COLO829 (cell line): ENCODE measurements at places on chromosomes 1 and 21.

- no peak for DNase-seq
Observed at GRCh38 chr1:4156241-4156973, 256.3 kb upstream of the C1orf174 start.

DNA sequence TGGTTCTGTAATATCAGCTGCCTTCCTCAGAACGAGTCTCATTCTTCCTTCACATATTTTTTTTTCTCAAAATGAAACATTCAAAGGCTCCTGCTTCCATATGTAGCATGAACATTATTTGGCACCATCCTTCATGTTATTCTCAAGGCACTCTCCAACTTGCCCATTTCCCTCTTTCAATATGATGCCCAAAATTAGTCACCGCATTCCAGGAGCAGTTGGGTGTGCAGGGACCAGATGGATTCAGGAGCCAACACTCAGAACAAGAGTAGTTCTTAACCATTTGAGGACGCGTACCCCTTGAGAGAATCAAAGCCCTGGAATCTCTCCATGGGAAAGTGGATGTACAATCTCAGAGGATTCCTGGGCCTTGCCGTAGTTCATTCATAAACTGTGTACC is 50.3 kb downstream of the KCNK1 start:
- no peak for DNase-seq

GRCh38 chr1:3707939-3708328 is 44.3 kb upstream of the CCDC27 start:
- DNase-seq, result no peak

DNA sequence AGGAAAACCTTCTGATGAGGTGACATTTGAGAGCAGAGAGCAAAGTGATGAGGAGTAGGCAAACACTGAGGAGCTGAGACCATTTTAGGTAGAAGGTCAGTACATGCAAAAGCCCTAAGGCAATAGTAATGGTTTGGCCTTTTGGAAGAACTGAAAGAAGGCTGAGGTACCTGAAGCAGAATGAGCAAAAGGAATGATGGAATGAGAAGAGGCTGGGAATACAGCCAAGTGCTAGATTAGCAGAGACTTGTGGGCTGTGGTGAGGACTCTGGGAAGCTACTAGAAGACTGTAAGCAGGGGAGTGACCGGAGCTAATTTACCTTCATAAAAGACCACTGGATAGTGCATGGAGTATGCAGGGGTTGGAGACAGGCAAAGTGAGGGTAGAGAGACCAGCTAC is 77.9 kb downstream of the GFI1 start:
- no peak for DNase-seq

DNA sequence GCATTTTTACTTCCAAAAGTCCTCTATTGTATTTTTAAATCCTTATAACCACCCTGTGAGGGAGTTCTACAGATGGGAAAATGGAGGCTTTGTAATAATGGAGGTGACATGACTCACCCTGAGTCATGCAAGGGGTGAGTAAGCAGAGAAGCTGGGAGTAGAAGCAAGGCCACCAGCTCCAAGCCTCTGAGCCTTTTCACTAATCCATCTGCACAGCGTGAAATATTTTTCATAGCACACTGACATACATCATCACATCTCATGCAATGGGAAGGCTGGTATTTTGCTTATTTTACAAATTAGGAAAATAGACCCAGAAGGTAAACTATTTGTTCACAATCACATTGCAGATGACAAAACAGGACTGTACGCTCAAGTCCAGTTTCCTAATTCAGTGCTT is 96.9 kb downstream of the KCNH1 start:
- peak; percentile 92 for DNase-seq

DNA sequence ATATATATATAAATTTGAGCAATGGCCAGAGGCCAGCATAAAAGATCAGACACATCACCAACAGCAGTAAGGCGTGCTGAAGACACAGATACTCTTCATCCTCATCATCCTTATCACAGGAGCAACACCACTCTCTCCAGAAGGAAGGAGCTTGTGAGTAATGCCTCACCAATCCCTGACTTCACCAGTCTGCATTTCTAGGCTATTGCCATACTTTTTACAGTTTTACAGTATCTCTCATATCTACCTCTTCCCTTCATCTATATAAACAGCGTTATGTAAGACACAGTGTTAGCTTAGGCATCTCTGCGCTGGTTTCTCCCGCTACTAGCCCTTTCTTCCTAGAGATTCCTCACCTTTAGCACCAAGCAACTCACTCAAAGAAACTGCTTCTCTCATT is 2.4 kb upstream of the ABL2 start:
- no peak for DNase-seq

DNA sequence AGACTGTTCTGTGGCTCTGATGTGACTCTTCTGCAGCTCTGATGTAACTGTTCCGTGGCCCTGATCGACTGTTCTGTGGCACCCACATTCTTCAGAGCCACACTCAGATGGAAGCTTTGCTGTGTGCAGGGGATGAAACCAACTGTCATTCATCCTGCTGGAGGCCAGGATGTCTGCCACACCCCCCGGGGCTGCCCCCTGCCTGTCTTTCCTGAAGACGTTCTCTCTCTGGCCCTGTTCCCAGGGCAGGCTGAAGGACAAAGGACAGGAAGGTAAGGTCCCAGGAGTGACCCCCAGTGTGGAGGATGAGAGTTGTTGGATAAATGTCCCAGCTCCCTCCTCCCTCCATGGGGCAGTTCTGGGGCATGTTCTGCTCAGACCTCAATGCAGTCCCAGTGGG is 29.4 kb upstream of the UMODL1 start:
- no peak for DNase-seq

GRCh38 chr1:2406451-2407041 is 5.8 kb downstream of the PEX10 start:
- no peak for DNase-seq

- DNase-seq, result no peak
Observed at GRCh38 chr21:31893851-31894415, 21.1 kb downstream of the HUNK start.

DNA sequence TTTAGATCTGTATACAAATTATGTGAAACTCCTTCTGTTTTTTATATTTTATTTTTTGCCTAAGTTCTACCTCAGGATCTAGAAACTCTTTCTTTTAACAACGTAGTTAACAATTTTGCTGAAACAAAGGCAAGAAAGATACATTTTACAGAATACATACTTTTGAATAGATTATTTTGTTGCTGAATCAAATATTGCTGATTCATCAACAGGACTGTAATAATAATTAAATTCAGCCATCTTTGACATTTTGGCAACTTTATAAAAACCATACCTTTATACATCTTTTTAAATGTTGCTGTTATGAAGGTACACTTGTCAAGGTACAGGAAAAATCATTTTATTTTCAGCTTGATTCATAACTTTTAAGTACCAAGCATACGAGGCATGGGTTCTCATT is 10.7 kb upstream of the COA6 start:
- no peak for DNase-seq

- DNase-seq, result no peak
Observed at GRCh38 chr1:204326771-204327300, 32.9 kb downstream of the PLEKHA6 start.

- no peak for DNase-seq
Observed at GRCh38 chr1:91699339-91699974, 186.5 kb downstream of the TGFBR3 start.

DNA sequence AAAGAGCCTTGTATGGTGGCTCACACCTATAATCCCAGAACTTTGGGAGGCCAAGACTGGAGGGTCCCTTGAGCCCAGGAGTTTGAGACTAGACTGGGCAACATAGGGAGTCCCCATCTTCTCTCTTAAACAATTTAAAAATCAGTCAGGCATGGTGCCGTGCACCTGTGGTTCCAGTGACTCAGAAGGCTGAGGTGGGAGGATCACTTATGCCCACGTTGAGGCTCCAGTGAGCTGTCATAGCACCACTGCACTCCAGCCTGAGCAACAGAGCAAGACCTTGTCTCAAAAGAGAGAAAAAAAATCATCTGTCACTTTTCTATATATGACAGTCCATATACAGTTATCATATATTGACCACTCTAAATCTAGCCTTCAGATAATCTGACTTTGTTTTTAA is 658.3 kb downstream of the LTN1 start:
- no peak for DNase-seq

DNA sequence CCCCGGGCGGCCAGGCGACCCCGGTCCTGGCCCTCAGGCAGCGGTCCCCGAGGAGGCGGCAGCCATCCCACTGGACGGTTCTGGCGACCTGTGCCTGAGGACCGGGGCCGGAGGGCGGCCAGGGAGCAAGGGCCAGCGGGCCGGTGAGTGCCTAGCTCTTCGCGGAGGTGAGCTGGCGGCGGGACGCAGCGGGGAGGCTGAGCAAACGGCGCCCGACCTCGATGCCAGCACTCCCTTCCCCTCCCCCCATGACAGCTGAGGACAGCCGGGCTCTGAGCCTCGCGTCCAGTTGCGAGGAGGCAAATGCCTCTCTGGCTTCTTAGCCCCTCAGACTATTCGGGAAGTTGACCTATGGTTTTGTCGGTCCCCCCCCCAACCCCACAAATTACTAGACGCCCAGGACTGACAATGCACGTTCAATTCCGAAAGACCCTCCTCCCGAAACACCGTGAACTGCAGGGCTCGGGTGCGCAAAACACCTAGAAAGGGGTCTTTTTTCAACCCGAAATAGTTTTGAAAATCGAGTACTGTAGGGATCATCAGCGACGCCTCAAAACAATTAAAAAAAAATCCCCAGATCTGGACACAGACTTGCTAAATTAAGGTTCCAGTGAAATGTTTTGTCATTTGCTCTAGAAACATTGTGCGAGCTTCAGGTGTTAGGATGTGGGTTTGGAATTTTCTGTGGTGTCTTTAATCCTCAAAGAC is 8.3 kb downstream of the CDKN2C start:
- DNase-seq, result no peak

- no peak for DNase-seq
Observed at GRCh38 chr1:221698579-221699349, 43.1 kb downstream of the DUSP10 start.

- DNase-seq, result no peak
Observed at GRCh38 chr1:48898894-48899293, 122.2 kb upstream of the BEND5 start.

GRCh38 chr1:93715529-93716126 is 34.0 kb upstream of the BCAR3 start:
- DNase-seq, result no peak

DNA sequence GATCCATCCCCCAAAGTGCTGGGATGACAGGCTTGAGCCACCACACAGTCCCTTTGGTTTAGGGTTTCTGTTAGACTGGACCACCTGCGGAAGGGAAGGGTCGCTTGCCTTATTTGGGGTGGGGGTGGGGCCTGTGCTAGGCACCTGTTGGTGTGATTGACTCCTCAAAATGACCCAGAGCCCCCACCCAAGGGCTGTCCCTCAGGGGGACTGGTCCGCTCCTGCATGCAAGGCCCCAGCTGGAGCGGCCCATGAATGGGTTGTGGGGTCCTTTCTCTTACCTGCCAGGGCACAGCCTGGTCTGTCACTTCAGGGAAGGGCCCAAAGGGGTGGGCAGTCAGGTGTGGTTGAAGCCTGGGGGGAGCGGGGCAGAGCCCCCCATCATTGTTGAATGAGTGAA is 1.8 kb upstream of the CSTB start:
- no peak for DNase-seq

DNA sequence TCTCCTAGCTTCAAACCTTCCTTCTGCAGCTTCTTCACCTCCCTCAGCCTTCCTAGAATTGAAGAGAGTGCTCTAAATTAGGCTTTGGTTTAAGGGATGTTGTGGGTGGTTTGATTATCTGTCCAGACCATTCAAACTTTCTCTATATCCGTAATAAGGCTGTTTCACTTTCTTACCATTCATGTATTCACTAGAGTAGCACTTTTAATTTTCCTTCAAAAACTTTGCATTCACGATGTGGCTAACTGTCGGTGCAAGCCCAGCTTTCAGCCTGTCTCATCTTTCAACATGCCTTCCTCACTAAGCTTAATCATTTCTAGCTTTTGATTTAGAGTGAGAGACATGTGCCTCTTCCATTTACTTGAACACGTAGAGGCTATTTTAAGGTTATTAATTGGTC is 26.2 kb upstream of the DESI2 start:
- no peak for DNase-seq

- DNase-seq, result no peak
Observed at GRCh38 chr1:55316502-55316901, 101.3 kb upstream of the USP24 start.

- DNase-seq, result no peak
Observed at GRCh38 chr21:44699502-44700001, 2.6 kb downstream of the KRTAP10-12 start.

GRCh38 chr21:33937931-33938339 is 22.3 kb upstream of the ATP5PO start:
- no peak for DNase-seq

GRCh38 chr1:70674941-70675685 is 264.0 kb downstream of the CTH start:
- no peak for DNase-seq

GRCh38 chr1:44949286-44949685 is 37.1 kb downstream of the EIF2B3 start:
- DNase-seq, result no peak

GRCh38 chr1:156157966-156158365 is 4.6 kb downstream of the SEMA4A start:
- no peak for DNase-seq

DNA sequence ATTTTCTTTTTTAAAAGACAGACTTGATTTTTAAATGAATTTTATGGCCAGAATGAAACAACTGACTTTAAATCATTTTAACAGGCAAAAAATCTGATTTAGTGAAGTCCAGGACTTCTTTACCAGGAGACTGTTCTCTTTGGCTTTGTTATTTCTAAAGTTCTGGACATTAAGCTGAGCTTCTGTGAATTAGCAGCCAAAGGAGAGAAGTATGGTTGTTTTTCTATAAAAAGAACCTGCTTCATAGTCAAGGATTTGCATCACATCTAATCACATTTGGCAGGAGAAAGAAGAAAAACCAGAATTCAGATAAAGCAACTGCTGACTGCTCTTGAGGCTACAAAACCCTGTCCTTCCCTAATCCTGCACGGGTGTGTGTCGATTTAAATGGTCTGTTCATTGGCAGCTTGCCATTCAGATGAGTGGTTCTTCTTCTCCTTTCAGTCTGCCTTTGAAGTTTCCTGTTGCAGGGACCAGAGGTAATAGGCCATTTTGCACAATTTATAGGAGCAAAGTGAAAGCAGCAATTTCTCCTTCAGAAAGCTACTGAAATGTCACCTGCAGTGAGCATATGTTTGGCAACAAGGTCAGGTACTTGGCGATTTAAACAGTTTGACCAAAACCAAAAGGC is 215.4 kb downstream of the OLFM3 start:
- DNase-seq, result no peak

GRCh38 chr1:24644100-24644384 is 940 bp downstream of the SRRM1 start:
- DNase-seq, result no peak

- DNase-seq, result no peak
Observed at GRCh38 chr1:162228586-162228985, 148.1 kb downstream of the SPATA46 start.
